ENCODE measurements at places on chromosomes 12 and 14.

GRCh38 chr12:11154400-11154925 is 16.5 kb upstream of the SMIM10L1 start:
- no peak for DNase-seq

DNA sequence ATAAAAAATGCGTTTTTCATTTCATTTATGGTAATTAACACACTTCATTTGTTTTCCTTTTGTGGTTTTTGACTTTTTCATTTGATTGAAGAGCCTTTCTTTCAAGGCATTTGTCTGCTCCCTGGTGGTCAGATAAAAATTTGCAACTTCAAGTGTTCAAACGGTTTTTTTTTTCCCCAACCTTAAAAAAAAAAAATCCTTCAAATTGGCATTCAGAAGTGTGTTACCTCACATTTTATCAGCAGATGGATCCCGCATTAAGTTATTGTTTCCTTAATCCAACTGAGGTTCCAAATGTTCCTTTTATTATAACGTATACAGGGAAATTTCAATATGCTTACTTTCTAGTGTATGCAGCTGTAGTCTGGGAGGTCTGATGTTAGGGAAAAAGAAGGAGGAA is 47.2 kb downstream of the MYF5 start:
- peak; percentile 13 for DNase-seq

DNA sequence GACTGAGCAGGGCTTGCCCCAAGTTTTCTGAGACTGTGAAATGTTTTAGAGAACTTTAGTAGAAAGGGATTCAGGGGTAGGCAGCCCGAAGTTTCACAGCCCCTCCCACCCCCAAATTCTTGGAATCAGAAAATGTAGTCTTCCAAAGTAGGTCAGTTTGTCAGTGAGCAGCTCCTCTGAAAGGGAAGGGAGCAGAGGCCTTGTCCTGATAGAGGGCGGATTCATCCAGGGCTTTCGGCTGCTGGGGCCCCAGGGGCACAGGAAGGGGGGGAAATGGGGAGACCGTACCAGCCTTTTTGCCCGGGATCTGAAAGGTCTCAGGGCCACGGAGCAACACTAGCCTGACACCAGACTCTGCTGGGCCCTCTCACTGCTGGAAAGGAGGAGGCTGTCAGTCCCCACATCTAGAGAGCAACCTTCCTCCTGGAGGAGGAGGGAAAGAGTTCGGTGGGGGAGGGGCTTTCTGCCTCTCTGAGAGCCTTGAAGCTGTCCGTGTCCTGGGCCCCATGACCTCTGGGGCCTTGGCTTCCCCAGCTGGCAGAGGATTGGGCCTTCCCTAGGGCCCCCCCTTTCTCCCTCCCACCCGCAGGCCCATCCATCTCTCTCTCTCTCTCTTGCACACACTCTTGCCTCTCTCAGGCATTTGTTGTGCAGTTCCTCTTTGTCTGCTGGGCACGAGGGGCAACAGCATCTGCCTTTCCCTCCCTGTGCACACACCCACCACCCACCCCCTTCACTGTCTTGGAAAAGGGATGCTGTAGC is at the start of gene IKZF4:
TSS of gene IKZF4 (plus strand) at position 621 of the 762 bp plus-strand sequence. CDS start 451 bp downstream, outside the sequence.
- DNase-seq, result no peak

DNA sequence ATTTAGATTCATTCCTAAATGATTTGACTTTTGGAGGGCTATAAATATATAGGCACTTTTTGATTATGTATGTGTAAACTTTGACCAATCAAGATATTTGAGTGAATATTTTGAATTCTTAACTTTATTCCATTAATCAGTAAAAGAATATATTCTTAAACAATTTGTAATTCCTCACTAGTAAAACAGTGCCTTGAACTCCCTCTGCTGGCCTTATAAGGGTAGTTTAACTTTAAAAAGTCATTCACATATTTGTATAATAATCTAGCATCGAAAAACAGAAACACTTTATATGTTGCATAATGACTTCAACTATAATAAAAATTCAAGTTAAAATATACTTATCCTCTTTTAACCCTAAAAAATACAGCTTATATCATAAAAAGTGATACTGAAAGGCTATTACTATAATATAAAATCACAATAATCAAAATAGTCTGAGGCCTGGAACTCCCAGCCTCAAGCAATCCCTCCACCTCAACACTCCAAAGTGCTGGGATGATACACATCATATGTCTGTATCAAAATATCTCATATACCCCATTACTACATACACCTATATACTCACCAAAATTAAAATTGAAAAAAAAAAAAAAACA is 31.2 kb downstream of the CCDC59 start:
- peak; percentile 2 for DNase-seq

DNA sequence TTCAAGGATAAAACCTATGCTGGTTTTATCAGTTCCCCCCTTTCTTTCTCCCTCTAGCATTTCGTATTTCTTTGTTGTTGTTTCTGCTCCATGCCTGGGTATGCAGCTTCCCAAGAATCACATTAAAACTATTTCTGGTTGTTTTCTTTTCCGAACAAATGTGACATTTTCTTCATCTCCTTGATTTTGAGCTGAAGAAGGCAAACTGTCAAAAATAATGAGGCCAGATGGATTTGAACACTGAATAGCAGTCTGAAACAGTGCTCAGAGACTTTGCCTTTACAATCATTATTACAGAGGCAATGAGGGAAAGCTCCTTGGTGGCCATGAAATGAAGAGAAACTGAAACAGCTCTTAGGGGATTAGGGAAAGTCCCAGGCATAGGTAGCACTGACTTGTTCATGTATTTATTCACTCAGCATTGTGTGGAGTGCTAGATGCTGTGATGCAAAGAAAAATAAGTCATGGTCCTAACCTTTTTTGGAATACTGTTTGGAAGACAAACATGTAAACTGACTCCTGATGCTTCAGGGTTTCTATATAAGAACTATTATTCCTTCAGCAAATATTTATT is 319.5 kb downstream of the FUT8 start:
- DNase-seq, result no peak

GRCh38 chr12:103139876-103140275 is 182.4 kb downstream of the ASCL1 start:
- DNase-seq, result no peak

GRCh38 chr14:104395941-104396681 is 183.5 kb upstream of the C14orf180 start:
- no peak for DNase-seq

DNA sequence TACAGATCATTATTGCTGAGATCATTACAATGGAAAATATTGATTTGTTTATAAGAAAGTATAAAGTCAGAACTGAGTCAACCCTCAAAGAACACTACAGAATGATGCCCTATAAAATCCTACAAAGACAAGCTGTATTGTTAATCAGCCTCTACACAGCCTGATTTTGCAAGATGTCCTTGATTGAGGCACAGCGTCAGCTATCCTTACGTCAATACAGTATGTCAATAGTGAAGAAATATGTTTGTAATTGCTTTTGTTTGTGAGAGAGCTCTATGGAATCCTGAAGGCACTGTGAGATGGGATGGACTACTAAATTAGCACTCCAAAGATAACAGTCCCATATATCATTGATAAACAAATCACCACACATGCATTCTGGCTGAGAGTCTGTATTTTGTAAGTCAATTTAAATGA is 70.7 kb downstream of the RASSF9 start:
- DNase-seq, result no peak

- DNase-seq, result no peak
Measured at GRCh38 chr12:58681730-58682129, 238.6 kb downstream of the LRIG3 start.

DNA sequence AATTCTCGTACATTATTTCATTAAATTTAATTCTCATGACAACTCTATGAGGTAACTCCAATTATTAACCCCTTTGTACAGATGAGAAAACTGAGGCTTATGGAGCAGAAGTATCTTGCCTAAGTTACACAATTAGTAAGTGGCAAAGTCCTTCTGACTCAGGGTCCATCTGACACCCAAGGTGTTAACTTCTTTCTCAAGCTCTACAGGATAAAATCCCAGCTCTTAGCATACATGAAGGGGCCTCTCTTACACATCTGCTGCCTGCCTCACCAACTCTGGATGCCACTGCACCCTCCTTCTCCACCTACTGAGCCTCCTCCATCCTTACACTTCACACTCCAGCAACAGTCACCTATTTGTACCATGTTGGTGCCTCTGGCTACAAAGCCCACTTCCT is 4.3 kb upstream of the KRT72 start:
- DNase-seq, result no peak
